ENCODE measurements at places on chromosomes 2 and 18.
A peak's percentile ranks its signal among the peaks of the same experiment; 100 is the strongest.

GRCh38 chr2:118668431-118669424 lies 178.7 kb downstream of the EN1 start:
- H3K36me3 ChIP-seq = no peaks in the 10 kb centered on the region
- H3K4me3 ChIP-seq = no peak overlapping the region
- no peaks in the 10 kb centered on the region for H3K4me1 ChIP-seq
- no peak overlapping the region for H3K27ac ChIP-seq

GRCh38 chr2:152462779-152463178 lies 127.8 kb downstream of the FMNL2 start:
- DNase-seq = no peak
- H3K27me3 ChIP-seq = no peaks in the 10 kb centered on the region
- peak overlapping the region; percentile 20 for H3K27ac ChIP-seq
- H3K4me3 ChIP-seq = no peak overlapping the region

DNA sequence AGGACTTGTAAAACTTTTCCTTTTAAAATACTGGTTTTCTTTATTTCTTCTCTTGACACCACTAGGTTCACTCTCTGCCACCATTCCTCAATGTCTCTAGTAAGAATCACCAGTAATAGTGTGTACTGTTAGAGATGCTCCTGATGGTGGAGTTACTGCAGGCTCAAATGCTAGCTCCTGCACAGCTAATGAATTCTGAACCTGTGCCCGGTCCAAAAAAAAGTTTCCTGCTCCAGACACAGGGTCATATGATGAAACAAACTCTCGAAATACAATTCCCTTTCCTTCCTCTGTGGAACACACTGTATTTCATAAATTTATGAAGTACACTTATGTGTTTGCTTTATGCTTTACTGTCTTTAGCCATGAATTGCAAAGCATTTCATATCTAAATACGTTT lies 19.2 kb downstream of the PMS1 start:
- no peaks in the 10 kb centered on the region for H3K27me3 ChIP-seq
- peaks cover 12% of the 10 kb centered on the region for H3K36me3 ChIP-seq
- H3K4me1 ChIP-seq = no peaks in the 10 kb centered on the region
- no peak for DNase-seq
- no peak overlapping the region for H3K27ac ChIP-seq
- no peak overlapping the region for H3K4me3 ChIP-seq

DNA sequence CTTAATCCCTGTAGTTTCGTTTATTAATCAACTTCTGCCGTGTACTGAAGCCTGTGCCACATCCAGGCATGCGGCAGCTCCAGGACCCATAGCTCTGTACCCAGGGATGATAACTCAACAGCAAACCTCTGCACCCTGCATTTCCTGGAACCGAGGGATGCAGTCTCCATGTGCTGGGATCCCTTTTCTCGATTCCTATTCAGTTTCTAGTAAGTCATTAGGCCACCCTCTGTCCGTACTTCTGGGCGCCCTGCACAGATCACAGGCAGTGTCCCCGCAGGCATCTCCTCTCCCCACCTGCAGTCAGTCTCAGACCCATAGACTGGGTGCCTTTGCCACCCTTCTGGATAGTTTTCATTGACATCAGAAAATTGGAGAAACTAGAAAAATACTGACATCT lies 18.8 kb downstream of the TMEM18 start:
- H3K27ac ChIP-seq = no peak overlapping the region
- H3K4me3 ChIP-seq = no peak overlapping the region
- H3K4me1 ChIP-seq = peaks cover 4% of the 10 kb centered on the region
- H3K36me3 ChIP-seq = no peaks in the 10 kb centered on the region
- DNase-seq = no peak

DNA sequence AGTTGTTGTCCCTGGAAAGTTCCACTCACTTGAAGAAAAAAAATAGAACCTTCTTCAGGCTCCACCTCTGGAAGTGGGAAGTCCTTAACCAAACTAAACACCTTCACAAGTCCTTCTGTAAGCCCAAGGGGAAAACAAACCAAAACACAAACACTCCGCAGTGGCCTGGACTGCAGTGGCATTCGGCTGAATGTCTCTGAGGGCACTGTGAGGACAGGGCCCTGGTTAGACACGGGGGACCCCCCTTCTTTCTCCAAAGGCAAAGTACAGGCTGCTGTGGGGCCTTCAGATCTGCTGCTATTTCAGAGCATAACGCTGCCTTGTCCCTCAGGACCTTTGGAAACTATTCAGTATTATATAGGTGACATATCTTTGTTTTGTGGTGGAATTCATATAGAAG lies 28.1 kb downstream of the FOSL2 start:
- H3K4me1 ChIP-seq = peaks cover 28% of the 10 kb centered on the region
- H3K4me3 ChIP-seq = no peak overlapping the region
- H3K27me3 ChIP-seq = peaks cover 14% of the 10 kb centered on the region

GRCh38 chr2:240567137-240567871 lies 980 bp upstream of the RNPEPL1 start:
- peak overlapping the region; percentile 61 for H3K27ac ChIP-seq
- no peak for DNase-seq
- H3K36me3 ChIP-seq = peaks cover under 1% of the 10 kb centered on the region
- H3K27me3 ChIP-seq = no peaks in the 10 kb centered on the region
- H3K4me3 ChIP-seq = peak overlapping the region; percentile 71
- peaks cover 49% of the 10 kb centered on the region for H3K4me1 ChIP-seq

- DNase-seq = no peak
- H3K4me1 ChIP-seq = peaks cover 12% of the 10 kb centered on the region
Observed at GRCh38 chr2:237200462-237200861, 114.8 kb downstream of the COPS8 start.

GRCh38 chr18:43122955-43123354 lies 7.5 kb upstream of the RIT2 start:
- no peaks in the 10 kb centered on the region for H3K36me3 ChIP-seq
- no peak for DNase-seq
- no peak overlapping the region for H3K27ac ChIP-seq
- no peak overlapping the region for H3K4me3 ChIP-seq

GRCh38 chr2:26647981-26648380 lies 6.8 kb upstream of the CIB4 start:
- no peaks in the 10 kb centered on the region for H3K4me1 ChIP-seq
- peaks cover 83% of the 10 kb centered on the region for H3K27me3 ChIP-seq
- H3K36me3 ChIP-seq = no peaks in the 10 kb centered on the region
- no peak overlapping the region for H3K27ac ChIP-seq

DNA sequence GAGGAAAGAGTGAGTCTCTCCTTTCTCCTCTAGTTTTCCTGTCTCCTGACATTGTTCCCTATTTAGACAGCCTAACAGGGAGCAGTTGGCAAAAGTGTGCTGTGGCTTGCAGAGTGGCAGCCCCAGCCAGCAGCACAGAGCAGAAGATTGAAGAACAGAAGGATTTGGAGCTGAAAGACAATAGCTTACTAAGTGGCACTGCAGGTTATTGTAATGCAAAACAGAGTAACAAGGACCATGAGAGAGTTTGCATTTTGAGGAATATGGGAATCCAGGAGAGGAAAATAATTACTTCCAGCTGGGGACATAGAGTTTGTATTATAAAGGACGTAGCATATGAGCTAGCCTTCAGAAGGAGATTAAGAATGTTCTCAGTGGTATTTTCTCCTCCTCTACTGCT lies 342.4 kb downstream of the AKAIN1 start:
- H3K4me3 ChIP-seq = no peak overlapping the region
- H3K36me3 ChIP-seq = no peaks in the 10 kb centered on the region
- no peak for DNase-seq
- H3K27me3 ChIP-seq = no peaks in the 10 kb centered on the region

GRCh38 chr2:36337354-36337753 lies 18.2 kb upstream of the CRIM1 start:
- H3K27me3 ChIP-seq = no peaks in the 10 kb centered on the region
- no peak overlapping the region for H3K4me3 ChIP-seq
- no peaks in the 10 kb centered on the region for H3K36me3 ChIP-seq
- H3K27ac ChIP-seq = no peak overlapping the region

DNA sequence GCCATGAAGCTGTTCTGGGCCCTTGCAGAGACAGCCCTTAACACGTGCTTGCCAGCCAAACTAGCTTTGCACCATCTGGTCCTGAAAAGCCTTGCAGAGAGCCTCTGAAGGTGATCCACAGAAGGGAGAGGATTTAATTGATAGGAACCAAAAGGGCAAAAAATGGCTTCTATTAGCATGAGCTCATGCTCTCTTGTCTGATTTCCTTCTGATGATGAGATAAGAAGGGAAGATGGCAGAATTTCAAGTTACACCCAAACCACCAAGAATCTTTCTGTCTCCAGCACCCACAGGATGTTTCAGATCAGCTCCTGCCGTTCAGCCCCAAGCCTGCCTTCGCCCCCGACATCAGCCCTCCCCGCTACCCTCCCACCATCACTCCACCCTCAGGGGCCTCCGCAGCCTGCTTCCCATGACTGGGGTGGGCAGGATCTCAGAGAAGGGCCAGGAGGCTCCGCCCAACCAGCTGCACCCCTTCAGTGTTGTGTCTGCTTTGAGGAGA lies 23.4 kb upstream of the GLI2 start:
- peaks cover 91% of the 10 kb centered on the region for H3K27me3 ChIP-seq
- no peak overlapping the region for H3K4me3 ChIP-seq
- DNase-seq = no peak
- H3K27ac ChIP-seq = no peak overlapping the region
- no peaks in the 10 kb centered on the region for H3K4me1 ChIP-seq

GRCh38 chr18:23036660-23037201 lies 98.6 kb upstream of the CABLES1 start:
- DNase-seq = no peak
- H3K27ac ChIP-seq = no peak overlapping the region
- H3K27me3 ChIP-seq = no peaks in the 10 kb centered on the region
- no peak overlapping the region for H3K4me3 ChIP-seq

DNA sequence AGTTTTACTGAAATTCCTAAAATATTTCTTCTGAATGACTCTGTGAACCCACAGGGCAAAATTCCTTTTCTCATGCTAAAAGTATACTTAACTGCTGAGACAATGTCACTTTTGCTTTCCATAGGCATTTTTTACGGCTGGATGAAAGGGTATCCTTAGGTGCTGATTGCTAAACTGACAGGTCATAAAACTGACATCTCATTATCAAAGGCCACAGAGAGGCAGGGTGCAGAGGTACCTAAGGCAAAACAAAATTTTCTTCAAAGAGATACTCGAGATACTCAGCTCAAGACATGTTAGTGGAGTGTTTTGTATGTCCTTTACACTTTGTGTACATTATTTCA lies 62.0 kb upstream of the WDR75 start:
- DNase-seq = no peak
- H3K27ac ChIP-seq = no peak overlapping the region
- H3K36me3 ChIP-seq = no peaks in the 10 kb centered on the region

GRCh38 chr2:11708106-11708505 lies 38.1 kb upstream of the NTSR2 start:
- peaks cover 11% of the 10 kb centered on the region for H3K27me3 ChIP-seq
- peaks cover 6% of the 10 kb centered on the region for H3K4me1 ChIP-seq
- no peak overlapping the region for H3K27ac ChIP-seq
- H3K36me3 ChIP-seq = no peaks in the 10 kb centered on the region
- H3K4me3 ChIP-seq = no peak overlapping the region

GRCh38 chr2:241195506-241196130 lies 7.1 kb downstream of the ANO7 start:
- DNase-seq = no peak
- no peak overlapping the region for H3K4me3 ChIP-seq
- H3K27me3 ChIP-seq = peaks cover 16% of the 10 kb centered on the region
- H3K36me3 ChIP-seq = no peaks in the 10 kb centered on the region
- peaks cover 20% of the 10 kb centered on the region for H3K4me1 ChIP-seq

DNA sequence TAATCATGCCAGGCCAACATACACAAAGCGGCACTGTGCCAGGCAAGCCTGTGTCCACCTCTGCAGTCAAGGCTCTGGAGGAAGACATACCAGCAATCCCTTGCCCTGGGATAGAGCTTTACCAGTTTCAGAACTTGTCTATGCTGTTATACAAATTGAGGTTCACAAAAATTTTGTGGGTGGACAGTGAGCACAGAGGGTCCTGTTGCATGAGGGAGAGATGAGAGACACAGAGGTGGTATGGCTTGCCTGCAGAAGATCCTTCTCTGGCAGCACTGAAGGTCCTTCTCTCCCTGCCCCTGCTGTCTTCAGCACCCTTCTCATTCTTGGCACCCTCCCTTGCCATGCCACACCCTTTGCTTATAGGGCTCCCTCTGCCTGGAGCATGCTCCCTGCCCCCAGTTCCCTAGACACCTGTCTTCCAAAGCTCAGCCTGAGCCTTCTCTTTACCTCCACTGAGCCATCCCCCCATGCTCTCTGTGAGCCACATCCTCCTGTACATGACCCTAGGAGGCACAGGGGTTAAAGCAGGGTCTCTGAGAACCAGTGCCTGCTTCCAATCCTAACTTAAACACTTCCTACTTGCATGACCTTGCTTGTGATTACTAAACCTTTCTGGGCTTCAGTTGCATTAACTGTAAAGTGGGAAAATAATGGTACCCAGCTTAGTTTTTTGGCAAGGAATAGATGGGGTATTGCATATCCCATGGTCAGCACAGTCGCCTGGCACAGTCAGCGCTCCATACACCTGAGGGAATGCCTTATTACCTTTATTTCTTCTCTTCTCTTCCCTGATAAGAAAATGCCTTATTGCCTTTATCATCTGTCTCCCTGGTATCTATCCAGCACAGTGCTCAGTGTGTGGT lies 857 bp downstream of the FABP1 start:
- no peaks in the 10 kb centered on the region for H3K27me3 ChIP-seq
- peak overlapping the region; percentile 83 for H3K27ac ChIP-seq
- DNase-seq = no peak

DNA sequence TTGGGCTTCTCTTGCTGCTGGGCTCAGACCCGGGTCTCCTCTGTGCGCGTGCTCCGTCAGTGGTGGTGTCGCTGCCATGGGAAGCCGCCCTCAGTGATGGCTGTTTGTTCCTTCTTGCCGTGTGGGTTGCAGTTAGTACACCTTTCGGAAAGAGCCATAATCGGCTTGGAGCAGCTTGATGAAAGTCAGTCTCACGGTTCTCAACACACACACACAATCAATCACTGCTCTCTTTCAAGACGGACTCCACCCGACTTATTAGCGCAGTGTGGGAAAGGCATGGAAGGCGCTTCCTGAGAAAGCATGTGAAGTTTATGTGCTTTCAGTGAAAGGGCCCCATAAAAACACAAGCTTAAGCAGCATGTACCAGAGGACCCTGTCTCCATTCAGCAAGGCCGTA lies 64.1 kb downstream of the SOX11 start:
- no peak overlapping the region for H3K27ac ChIP-seq
- no peak overlapping the region for H3K4me3 ChIP-seq
- H3K27me3 ChIP-seq = no peaks in the 10 kb centered on the region
- DNase-seq = no peak
- H3K4me1 ChIP-seq = no peaks in the 10 kb centered on the region
- no peaks in the 10 kb centered on the region for H3K36me3 ChIP-seq

DNA sequence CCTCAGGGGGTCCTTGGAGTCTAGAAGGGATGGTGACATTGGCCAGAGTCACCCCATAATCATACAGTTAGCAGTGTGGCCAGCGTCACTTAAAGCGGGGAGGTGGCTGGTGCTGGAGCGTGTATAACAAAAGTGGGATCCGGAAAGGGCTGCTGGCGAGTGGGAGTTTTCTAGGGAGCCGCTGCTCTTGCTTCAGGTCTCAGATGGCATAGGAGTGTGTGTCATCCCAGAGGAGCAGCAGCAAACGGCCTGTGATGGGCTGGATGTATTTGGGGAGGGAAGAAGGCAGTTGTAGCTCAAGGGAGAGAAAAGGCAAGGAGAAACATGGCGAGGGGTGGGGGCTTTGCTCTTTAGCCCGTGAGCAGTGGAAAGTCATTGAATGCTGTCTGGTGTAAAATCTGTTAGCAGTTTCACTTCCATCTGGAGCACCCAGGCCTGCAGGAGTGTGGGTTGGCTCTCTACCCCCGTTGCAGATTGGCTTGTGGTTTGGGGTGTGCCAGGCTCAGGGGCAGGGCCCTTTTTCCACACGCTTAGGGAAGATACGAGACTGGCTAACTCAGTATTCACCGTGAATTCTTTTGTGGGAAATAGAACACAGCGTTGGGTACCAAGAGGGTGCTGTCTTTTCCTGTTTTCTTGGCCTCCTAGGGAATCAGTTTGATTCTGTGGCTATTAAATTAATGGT lies 120.5 kb downstream of the AGAP1 start:
- no peaks in the 10 kb centered on the region for H3K27me3 ChIP-seq
- 0 out of 2 replicates have a peak overlapping the region, but pooled peaks have one; percentile 15 for H3K4me3 ChIP-seq
- H3K27ac ChIP-seq = peak overlapping the region; percentile 35
- H3K4me1 ChIP-seq = peaks cover 29% of the 10 kb centered on the region
